ENCODE measurements at places on chromosomes 7 and 10.

DNA sequence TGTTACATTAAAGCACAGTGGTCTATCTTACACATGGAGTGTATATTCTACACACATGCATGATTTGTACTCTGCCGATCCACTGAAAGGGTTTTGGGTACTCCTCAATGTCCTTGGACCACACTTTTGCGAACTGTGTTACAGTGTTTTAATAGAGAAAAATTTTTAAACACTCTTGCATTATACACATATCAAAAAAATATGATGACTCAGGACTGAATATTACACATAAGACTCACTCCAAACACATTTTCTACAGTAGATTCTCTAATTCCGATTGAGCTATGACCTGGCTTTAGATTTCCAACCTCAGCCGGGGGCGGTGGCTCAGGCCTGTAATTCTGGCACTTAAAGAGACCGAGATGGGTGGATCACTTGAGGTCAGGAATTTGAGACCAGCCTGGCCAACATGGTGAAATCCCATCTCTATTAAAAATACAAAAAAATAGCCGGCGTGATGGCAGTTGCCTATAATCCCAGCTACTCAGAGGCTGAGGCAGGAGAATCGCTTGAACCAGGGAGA, 222.4 kb downstream of the CACNA2D1 start:
- DNase-seq: no peak

- DNase-seq: no peak
Observed at GRCh38 chr7:16732828-16733227, 20.7 kb upstream of the TSPAN13 start.

DNA sequence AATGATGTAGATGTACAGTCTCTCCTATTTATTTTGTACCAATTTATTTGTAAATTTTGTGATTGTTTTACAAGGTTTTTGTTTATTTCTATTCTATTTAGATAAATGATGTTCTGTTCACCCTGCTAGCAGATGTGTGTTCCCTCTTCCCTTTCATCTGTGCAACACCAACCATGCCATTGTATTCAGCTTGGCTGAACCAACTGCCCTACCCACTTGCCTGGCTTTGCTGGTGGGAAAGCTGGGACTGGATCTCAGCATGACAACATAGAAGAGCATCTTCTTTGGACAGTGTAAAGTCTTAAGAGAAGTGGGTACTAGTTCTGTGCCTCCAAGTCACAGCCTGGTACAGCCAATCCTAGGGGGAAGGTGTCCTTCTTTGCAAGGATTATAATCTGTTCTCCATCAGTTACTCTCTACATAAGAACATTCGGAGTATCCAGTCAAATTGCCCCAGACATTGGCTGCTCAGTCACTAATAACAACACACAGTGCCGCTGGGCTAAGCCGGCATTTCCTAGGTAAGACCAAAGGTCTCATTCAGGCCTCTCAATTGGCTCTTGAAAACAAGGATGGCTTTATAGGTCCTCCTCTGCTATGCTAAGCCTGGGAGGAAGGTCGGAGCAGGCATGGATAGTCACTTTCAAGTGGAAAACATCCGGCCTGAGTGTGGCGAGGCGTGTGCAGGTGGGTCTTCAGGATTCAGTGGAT, 109.7 kb downstream of the NT5C2 start:
- no peak for DNase-seq

DNA sequence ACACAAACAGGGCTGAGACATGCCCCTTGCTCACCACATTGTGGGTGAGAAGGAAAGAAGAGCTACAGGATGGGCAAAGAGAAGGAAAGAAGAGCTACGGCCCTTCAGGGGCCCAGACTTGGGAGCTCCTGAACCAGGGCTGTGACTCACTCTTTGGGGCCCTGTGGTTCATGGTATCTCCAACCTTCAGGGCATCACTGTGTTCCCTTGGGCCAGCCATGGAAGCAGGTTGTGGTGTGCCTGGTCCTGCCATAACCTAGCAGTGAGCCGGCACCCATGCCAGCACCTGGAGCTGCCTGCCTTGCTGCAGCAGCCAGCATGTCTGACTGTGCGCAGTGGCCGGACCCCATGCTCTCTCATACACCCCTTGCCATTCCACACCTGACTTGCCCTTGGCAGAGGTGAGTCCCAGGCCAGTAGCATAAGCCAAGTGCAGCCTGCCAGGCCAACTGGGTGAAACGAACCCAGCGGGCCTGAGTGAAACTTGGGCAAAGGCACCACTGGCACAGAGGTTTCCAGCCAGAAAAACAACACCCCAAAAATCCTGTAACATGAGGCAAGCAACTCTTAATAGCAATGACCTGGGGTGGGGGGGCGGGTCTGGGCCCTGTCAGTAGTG, 89.0 kb upstream of the CACUL1 start:
- DNase-seq: no peak

DNA sequence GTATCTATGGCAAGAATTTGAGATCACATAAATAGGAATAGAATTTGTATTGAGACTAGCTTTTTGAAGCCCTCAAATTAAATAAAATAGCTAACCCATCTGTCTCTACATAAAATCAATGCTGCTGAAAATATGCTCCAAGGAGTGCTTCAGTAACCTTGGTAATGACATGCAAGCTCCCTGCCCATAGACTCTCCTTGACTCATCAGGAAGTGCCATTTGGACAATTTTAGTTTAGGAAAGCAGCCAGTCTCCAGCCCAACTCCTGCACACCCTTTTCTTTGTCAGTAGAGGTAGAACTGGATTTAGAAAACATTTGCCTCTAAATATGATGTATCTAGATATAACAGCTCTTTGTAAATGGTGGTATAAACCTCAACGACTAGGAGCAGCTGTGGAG, 69.9 kb upstream of the PTPRZ1 start:
- DNase-seq: no peak

DNA sequence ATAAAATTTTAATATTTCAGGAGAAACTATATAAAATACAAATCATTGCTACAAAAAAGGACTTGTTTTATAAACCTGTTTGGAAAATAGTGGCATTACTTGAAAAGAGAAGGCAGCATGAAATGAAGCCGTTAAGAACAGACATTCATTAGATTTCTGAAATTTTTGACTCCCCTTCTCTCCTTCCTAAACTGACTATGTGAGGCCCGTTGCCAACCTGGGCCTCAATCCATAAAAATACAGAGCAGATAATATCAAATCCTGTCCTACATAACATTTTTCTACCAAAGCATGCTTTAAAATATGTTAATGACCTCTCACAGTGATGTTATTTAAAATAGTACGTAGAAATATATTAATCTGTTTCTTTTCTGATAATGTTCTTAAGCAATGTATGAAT, 34.5 kb upstream of the ING3 start:
- DNase-seq: no peak

GRCh38 chr10:66782776-66783175, 143.1 kb upstream of the LRRTM3 start:
- DNase-seq: no peak

- DNase-seq: no peak
Observed at GRCh38 chr10:3765146-3765545, 19.9 kb downstream of the KLF6 start.
